NCI-H774 (cell line): ENCODE measurements at places on chromosomes 13 and 19.
A peak's percentile ranks its signal among the peaks of the same experiment; 100 is the strongest.

- DNase-seq = peak; percentile 82
Observed at GRCh38 chr13:104773775-104774174, 1707.6 kb upstream of the SLC10A2 start.

DNA sequence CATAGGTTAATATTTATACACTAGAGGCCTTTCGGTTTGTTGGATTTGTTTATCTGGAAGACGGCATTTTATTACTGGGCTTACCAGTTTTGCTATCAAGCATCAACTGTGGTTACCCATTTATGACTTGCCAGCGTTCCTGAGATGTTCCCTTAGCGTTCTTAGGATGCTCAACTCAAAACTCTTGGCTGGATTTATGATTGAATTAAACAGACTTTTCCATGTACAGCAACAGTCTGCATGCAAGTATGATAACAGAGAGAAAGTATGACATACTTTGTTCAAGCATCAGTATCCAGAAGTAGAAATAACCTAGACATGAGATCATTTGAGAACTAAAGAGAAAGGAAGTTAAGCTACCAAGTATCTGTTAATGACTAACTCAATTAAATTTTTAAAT, 29.9 kb upstream of the RNF113B start:
- no peak for DNase-seq

DNA sequence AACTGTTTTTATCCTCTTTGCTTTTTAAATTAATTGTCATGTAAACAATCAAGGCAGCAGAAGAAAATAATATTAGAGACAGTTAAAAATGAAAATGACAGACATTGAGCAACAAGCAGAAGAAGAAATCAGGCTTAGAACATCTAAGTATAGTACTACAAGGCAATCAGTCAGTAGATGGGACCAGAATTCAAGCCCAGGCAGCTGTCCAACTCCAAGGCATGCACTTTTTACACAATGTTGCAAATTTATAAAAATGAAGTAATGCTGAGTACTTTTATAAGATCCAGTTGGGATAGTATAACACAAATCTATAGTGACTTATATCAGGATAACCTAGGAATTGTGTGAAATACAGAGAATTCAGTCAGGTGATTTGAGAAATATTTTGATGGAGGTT, 2815.8 kb downstream of the PCDH9 start:
- no peak for DNase-seq

GRCh38 chr19:49556412-49557398, 23.7 kb downstream of the NOSIP start:
- DNase-seq = no peak

- DNase-seq = no peak
Observed at GRCh38 chr19:16208847-16209665, 11.3 kb downstream of the AP1M1 start.

- no peak for DNase-seq
Observed at GRCh38 chr13:98975822-98976261, 2.0 kb downstream of the DOCK9 start.

DNA sequence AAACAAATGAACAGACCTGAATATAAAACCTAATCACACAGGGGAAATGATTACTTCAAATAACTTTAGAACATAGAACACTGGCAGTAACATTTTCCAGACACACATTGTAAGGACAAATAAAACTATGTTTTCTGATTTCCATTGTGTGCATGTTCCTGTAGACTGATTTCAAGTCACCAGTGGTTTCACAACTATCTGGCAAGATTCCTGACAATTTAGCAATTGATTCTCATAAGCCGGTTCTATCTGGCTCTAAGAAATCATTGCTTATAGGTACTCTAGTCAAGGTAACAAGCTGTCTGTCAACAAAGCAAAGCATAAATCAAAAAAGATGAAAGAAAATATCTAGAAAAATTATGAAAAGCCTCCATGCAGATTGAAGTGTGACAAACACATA, 19.6 kb upstream of the PCCA start:
- DNase-seq = no peak

- no peak for DNase-seq
Observed at GRCh38 chr13:49435992-49436391, 7.9 kb downstream of the CAB39L start.

- no peak for DNase-seq
Observed at GRCh38 chr19:49912965-49913685, 15.9 kb upstream of the ATF5 start.

GRCh38 chr13:110661256-110661655, 44.7 kb downstream of the CARS2 start:
- DNase-seq = no peak

DNA sequence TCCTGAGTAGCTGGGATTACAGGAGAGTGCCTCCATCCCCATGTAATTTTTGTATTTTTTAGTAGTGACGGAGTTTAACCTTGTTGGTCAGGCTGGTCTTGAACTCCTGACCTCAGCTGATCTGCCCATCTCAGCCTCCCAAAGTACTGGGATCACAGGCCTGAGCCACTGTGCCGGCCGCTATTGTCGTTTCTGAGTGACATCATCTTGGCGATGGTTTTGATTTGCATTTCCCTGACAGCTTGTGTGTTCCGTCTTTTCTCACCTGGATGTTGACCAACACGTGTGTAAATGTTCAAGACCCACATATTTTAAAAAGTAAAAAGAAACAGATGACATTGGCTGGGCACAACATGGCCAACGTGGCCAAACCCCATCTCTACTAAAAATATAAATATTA, 12.8 kb upstream of the MKNK2 start:
- DNase-seq = no peak

DNA sequence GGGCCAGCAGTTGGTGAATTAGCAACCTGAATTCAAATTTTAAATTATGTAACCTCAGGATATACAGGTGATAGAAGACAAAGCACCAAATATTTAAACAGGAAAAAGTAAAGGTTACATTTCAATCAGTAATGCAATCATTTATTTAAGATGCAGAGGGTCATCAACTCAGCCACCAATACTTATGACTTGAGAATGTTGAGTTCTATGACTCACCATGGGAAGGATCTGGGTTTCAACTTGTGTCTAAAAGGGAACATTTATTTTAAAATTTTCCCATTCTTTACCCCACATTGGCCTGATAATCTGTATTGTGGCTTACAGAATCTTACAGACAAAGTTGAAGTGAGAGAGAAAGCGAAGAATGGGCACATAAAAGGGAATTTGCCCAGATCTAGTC, 418.0 kb downstream of the NDFIP2 start:
- DNase-seq = no peak

DNA sequence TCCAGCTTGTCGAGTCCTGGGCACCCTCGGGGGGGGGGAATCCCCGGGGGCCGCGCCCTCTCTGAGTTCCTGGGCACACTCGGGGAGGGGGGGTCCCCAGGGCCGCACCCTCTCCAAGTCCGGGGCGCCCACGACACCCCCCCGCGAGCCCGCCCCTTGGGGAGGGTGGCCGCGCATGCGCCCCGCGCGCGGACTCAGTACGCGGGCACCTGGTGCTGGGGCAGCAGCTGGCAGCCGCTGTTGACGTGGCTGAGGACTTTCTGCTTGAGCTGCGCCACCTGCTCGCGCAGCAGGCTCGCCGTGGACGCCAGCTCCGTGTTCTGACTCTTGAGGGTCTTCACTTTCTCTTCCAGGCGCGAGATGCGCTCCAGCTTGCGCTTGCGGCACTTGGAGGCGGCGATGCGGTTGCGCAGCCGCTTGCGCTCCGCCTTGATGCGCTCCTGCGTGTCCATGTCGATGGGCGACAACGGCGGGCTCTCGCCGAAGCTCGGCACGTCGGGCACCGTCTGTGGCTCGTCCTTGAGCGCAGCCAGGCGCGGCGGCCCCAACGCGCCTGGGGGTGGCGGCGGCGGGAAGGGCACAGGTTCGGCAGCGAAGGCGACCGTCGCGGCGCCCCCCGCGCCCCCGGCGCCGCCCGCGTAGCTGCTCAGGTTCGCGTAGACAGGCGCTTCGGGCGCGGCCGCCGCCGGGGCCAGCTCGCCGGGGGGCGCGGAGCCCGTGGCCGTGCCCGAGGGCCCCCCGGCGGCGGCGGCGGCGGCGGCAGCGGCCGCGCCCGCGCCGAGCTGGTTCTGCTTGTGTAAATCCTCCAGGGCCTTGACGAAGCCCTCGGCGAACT, 958 bp downstream of the JUND start:
- DNase-seq = peak; percentile 78

DNA sequence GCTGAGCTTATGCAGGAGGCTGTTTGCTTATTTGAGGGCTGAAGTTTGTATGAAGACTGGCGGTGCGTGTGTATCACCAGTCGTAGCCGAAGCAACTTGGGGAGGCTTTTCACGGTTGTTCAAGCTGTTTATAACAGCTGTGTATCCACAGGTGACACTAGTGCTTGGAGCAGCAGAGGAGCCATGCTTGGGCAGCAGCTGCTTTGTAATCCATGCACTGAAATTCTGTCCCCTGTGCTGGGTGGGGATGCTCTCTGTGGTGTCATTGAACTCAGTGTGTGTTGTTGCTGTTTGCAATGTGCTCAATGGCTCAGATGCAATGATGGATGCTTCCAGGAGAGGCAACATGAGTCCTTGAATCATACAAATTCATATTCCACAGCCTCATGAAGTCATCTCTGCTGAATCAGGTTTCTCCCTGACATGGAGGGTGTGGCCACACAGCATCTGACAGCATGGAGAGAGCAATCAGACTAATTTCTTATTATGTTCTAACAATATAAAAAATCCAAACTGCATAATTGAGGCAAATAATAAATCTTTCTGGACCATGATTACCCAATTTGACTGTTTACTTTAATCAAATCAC, 18.8 kb upstream of the GTF3A start:
- DNase-seq = no peak

DNA sequence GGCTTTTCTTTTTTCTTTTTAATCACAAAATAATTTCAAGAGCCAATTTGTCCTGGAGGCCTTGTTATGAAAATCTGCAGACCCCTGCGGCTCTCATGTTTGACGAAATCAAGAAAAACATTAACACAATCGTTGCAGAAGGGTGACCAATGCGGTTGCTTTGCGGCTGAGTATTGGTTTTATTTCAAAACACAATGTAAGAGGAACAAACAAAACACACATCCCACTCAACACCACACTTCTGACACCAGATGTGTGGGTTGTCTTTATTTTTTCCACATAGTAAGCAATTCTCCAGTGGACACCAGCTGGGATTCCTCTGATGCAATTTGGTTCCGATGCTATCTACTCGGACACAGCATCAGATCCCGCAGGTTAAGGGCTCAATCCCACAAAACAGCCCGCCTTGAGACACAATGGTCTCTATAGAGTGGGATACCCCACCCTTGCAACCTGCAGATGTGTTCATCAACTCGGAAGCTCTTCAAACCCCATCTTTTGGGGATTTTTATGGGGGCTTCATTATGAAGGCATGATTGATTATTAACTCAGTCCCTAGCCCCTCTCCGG, 21.9 kb upstream of the CCDC124 start:
- no peak for DNase-seq

DNA sequence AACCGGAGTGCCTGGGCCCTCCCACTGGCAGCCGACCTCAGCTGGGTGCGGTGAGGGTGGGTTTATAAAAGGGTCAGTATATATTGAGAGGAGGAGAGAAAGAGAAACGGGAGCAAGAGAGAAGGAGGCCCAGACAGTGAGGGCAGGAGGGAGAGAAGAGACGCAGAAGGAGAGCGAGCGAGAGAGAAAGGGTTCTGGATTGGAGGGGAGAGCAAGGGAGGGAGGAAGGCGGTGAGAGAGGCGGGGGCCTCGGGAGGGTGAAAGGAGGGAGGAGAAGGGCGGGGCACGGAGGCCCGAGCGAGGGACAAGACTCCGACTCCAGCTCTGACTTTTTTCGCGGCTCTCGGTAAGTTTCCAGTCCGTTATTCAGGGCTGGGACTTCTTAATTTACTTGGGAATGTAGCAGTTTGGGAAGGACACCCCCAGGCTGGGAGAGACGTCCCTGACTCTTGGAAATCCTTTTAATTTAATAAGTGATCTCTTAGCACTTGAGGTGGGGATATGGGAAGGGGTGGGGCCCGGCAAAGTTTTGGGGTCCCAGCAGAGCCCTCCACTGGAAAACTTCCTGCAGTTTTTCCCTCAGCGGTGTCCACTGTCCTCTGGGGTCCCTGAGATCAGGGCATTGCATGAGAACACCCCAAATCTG, at the start of gene EMP3:
EMP3 (plus strand) TSS at position 288 of the 646 bp plus-strand sequence. CDS start 1,293 bp downstream, outside the sequence.
- DNase-seq = no peak

DNA sequence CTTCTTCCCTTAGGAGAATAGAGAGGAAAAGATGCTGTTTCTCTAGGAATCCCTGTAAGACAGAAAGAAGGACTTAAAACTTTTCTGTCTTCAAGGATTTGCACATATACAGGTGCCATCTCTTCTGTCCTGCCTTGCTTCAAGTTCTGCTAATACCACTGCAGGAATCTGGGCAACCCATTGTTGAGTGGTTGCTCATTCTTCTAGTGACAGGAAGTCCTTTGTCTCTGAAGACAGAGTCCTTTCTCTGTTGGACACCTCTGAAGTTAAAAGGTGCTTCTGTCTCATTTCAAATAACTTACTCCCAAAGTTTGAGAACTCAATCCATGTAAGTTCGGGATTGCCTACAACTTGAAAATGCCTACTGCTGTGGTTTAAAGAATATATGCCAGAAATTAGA, 114.4 kb upstream of the TMTC4 start:
- no peak for DNase-seq

DNA sequence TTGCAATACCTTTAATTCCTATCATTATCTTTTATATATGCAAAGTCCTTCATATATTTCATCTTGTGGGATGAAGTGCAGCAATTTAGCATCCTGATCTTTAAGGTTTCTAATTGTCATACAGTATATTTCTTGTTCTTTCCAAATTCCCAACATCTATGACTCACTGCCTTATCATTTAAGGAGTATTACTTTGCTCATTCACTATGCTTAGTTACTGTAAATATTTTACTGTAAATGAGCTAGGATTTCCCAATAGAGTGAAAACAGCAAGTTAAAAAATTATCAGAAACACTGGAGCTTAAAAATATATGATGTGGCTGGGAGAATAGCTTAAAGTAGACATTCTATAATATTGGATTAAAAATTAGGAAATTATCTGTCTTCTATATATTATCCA, 69.9 kb downstream of the SLITRK6 start:
- DNase-seq = no peak

DNA sequence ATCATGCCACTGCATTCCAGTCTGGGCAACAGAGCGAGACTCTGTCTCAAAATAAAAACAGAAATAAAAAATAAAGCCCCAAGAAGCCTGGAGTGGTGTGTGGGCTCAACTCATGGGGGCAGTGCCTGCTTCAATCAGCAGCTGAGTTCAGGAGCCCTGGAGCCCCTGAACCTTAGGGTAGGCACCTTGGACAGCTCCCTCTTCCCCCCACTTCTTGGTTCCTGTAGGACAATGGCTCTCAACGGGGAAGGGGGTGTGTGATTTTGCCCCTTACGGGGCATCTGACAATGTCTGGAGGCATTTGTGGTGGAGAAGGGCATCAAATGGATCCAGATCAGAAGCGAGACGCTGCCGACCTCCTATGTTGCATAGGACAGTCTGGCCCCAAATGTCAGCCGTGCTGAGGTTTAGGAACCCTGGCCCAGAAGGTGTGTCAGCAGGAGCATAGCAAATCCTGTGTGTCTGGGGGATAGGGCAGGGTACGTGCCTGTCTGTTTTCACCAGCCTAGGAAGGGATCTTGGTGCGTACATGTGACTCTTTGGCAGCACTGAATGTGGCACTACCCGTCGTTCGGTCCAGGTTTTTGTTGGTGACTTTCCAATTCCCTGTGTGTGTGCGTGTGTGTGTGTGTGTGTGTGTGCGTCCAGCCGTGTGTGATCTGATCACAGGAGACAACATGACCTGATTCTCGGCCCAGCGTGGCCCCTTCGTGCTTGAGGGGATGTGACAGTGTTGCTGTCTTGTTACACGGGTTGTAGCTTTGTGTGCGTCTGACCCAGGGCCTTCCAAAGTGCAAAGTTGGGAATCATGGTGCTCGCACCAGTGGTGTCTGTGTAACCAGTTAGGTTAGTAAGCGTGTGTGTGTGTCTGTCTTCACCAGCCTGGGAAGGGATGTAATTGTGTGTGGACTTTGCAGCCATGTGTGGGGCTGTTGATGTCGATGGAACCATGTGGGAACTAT, 7.5 kb downstream of the IGLON5 start:
- DNase-seq = no peak
